RWPE2 (cell line): ENCODE measurements at places on chromosomes 5 and 9.

DNA sequence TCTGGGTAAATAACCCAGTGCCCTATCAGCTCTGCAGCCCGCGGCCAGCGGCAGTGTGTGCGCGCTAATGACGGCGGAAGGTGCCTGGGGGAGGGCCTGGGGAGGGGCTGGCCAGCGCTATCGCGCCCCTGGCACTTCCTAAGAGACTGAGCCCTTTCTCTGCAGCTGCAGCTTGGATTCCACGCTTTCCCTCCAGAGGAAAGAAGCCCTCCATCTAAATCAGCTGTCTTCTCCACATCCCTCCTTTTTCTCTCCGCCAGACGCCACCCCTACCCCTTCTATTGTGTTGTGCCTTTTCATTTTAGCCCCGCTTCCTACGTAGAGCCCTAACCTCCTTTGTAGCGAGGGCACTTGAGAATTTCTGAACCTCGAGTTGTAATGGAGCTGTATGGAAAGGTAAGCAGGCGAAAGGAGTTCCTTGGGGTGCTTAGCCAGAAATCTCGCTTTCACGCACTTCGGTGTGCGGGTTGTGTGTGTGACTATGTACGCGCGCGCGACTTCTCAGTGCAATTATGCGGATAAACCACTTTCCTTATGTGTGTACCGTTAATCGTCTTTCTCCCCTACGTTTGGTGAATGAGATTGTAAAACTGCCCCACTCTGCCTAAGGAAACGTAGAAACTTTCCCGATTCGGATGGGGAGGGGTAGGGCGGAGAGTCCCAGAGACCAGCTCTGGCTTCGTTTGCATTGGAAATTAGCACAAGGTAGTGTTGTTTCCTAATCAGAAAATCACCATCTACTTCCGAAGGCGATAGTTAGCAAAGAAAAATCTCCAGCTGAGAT is 664 bp upstream of the RAB3C start:
- DNase-seq: no peak

DNA sequence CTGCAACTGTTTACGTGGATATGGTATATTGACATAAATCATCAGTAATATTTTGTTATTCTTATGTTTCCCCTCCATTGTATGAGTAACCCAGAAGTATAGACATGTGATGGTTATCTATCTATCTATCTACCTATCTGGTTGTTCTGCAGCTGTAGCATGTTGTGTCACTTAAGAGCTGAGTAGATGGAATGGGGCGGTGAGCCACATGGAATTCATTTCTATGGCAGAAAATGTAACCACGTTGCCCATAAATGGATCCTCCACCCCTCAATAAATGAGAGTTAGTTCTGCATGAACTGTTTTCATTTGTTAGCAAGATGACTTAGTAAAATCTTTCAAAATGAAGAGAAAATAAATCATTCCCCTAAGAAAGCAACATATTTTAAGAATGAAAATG is 553.2 kb downstream of the MAT2B start:
- no peak for DNase-seq

DNA sequence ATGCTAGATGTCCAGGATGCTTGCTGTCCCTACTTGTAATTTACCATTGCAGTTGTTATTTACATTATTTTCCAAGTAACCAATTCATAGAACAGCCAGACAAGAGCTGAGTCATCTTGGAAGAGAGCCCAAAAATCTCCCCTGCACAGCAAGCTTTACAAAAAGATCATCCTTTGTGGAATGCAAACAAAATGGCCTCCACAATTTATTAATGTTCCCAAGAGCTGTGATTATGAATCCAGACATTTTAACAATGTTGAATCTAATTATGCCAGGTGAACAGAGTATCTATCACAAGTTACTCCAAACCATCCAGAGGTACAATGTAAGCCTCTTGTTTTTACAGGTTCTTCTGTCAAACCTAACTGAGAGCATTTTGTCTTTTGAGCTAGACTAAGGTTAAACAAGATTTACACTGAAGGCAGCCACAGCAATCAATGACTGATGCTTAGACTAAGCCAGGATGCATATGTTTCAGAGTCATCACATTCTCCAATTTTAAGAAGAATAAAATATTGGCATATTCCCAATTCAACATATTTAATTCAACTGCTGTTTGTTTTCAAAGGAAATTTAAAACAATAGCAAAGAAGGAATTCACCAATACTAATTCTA is 95.3 kb upstream of the SLC12A2 start:
- DNase-seq: no peak

- no peak for DNase-seq
Observed at GRCh38 chr9:463455-464171, 248.9 kb downstream of the DOCK8 start.

DNA sequence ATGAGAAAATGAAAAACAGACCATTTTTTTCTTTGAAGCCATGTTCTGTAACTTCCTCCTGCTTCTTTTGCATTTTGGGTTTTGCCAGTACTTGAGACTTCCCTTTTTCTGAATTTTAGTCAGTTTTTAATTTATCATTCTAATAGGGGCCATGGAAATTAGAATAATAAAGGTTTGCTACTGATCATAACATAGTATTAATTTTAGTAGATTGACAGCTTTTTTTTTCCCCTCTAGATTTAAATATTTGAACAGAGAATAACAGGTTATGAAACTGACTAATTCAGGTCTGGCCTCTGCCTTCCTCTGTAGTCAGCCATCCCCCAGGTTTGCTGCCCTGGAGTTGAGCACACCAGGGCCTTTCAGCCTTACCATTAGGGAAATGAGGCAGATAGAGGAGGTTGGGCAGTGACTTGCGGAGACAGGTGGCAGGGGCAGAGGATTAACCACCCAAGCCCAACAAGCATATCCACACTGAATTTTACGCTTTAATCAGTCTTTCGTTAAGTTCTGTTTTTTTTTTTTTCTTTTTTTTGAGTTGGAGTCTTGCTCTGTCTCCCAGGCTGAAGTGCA is 80.1 kb upstream of the TNFAIP8 start:
- DNase-seq: no peak

DNA sequence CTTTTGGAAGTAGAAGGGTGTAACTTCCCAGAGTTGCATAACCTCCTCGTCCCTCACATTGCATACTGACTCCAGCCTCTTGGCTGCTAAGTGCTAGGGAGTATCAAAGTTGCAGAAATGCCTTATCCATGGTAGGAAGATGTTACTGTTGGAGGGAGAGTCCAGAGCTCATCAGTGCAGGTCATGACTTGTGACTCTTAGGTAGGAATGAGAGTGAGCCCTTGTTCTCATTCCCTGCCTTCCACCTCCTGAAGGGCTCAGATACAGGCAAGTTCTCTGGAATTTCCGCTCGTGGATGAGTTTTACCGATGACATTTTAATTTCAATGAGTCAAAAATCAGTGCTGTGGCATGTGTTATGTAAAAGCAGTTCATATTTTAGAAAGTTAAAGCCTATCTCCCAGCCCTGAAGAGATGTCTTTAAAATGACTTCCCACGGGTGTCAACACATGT is 17.0 kb downstream of the IRX1 start:
- no peak for DNase-seq

- no peak for DNase-seq
Observed at GRCh38 chr5:164958688-164959087, 1453.3 kb downstream of the MAT2B start.

- no peak for DNase-seq
Observed at GRCh38 chr9:129344641-129345495, 166.8 kb upstream of the IER5L start.

DNA sequence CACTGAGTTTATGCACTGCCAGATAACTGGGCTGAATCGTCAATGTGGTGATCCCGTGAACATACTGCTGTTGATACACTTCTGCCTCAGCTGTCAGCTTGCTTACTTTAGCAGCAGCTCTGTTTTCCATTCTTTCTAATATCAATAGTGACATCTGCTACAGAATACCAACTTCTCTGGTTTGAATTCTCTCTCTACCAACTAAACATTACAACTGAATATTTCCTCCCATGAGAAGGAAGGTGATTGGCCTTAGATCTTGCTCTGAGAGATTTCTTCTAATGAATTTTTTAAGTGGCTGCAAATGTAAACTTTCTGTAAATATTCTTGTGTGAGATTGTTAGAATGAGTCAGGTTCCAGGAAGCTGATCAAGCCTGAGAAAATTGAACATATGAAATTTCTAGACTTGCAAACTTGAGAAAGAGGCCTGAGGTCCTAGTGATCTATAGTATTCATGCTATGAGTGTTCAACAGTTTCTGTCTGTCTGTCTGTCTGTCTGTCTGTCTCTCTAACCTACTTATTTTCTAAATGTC is 205.5 kb upstream of the CDKN2B start:
- DNase-seq: no peak

DNA sequence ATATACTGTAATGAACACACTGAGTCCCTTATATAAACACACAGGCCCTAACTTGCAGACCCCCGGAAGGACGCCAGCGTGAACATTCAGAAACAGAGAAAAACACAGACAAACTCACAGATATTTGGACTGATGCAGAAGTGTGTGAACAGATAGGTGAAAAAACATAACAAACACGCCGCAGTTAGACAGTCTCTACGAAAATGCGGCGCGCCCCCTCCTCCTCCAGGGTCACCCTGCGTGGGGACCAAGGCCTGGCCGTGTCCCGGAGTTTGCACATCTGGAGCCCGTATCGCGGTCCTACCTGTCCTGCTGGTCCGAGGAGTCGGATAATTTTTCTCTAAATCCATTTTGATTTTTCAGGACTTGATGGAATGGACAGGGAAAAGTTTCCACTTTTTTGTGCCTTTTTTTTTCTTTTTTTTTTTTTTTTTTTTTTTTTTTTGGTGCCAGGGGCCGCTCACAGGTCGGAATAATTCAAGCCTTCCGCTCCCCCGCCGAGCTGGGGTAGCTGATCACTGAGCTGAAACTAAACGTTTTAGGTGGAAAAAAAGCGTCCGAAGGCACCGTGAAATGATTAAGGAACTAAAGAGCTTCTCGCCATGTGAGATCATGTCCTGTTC is at the start of gene PAX5:
Gene PAX5 (minus strand): TSS at position 587 of the 623 bp plus-strand sequence. CDS start 237 bp downstream, at position 350.
- DNase-seq: no peak

- DNase-seq: no peak
Observed at GRCh38 chr5:39185761-39186160, 33.6 kb downstream of the FYB1 start.

- DNase-seq: peak; percentile 65
Observed at GRCh38 chr5:1293416-1294205, 1.3 kb downstream of the TERT start.

DNA sequence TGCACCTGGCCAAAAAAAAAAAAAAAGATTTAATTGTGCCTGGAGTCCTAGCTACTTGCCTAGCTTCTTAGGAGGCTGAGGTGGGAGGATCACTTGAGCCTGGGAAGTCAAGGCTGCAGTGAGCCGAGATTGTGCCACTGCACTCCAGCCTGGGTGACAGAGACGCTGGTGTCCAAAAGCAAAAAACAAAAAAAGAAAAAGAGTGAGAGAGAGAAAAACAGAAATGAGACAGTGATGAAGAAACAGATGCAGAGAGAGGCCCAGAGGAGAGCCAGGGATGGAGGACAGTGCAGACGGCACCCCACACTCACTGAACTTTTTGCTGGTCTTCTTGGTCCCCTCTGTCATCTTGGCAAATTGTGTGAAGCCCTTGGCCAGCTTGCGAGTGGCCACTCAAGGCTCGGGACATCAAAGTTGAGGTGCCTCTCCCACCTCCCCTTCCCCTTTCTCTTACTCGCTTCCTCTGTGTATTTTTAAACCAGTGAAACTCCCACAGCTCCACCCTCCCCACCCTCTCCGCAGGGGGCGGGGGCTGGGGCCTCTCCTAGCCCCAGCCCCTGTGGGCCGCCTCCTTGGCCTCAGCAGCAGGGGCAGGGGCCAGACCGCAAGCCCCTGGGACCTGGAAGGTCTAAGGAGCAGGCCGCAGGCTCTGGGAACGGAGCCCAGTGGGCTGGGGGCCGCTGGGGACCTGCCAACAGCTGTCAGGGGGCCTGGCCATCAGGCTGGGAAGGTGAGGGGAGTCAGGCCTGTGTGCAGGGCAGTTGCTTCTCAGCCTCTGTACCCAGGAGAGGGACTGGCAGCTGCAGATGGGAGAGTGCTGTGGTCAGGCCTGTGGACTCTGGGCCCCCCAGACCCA is at the start of gene SH2D3C:
Gene SH2D3C (minus strand): TSS at position 387 of the 856 bp plus-strand sequence. CDS start 39 bp downstream, at position 348.
- no peak for DNase-seq

- no peak for DNase-seq
Observed at GRCh38 chr5:94698197-94698596, 79.7 kb downstream of the SLF1 start.

DNA sequence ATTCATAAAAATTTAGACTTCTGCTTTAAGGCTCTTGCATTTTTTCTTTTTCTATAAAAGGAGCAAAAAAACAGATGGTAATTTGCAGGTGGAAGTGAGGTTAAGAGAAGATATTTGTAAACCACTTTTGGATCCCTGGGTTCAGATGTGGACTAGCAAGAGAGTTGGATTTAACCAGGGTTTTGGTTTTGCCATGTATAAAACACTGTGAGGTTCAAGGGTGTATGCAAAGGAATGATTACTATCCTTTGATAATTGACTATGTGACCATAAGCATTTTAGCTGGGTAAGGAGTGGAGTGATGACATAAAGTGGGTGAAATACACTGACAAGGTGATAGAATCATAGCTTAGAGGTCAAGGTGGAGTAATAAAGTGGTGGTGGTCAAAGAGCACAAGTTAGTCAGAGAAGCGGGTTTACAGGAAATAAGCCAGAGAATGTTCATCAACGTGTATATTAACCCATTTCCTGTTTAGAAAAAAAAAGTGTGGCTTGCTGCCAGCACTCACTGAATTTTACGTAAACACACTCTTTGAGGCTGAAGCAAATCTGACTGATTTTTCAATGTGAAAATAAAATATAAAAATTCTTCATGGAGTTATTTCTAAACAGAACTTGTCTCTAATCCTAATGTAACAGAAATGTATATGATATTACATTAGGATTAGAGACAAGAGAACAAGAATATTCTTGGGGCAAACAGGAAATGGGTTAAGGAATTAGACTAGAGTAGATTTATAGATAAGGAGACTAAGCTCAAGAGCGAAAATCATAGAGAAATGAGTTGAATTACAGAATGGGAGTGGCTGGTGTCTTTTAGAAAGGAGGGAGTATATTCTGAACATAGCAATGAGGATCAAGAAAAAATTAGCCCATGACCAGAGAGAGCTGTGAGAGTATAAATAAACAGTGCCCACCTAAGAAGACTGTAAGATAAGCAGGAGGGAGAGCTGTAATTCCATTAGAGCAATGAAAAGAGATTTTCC is 74.5 kb downstream of the CDKN2A start:
- no peak for DNase-seq

GRCh38 chr5:137752905-137753690 is 1.1 kb downstream of the HNRNPA0 start:
- peak; percentile 74 for DNase-seq

GRCh38 chr5:167061695-167062094 is 1229.8 kb upstream of the WWC1 start:
- no peak for DNase-seq

GRCh38 chr5:127019928-127020327 is 10.4 kb downstream of the MARCHF3 start:
- no peak for DNase-seq

GRCh38 chr9:136098844-136099243 is 3.8 kb upstream of the NACC2 start:
- no peak for DNase-seq

DNA sequence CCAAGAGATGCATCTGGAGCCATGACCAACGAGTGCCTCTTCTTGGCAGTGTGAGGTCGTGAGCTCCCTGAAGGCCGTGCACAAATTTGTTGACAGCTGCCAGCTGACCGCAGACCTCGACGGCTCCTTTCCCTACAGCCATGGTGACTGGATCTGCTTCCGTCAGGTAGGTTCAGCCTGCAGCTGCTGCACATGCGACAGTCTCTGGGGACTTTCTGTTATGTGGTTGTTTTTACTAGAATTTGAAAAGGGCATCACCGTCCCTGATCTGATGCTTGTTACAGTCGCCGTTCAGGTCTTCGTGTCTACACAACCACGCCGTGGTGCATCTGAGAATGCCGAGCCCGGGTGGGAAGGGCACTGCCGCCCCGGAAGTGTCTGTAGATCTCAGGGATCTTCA is 36.5 kb upstream of the LRRC14B start:
- DNase-seq: no peak

GRCh38 chr9:136338511-136338910 is 11.2 kb downstream of the GPSM1 start:
- DNase-seq: no peak
